ENCODE measurements at places on chromosomes 16 and 17.

- DNase-seq: no peak
Measured at GRCh38 chr17:39012725-39013124, 45.5 kb upstream of the FBXO47 start.

DNA sequence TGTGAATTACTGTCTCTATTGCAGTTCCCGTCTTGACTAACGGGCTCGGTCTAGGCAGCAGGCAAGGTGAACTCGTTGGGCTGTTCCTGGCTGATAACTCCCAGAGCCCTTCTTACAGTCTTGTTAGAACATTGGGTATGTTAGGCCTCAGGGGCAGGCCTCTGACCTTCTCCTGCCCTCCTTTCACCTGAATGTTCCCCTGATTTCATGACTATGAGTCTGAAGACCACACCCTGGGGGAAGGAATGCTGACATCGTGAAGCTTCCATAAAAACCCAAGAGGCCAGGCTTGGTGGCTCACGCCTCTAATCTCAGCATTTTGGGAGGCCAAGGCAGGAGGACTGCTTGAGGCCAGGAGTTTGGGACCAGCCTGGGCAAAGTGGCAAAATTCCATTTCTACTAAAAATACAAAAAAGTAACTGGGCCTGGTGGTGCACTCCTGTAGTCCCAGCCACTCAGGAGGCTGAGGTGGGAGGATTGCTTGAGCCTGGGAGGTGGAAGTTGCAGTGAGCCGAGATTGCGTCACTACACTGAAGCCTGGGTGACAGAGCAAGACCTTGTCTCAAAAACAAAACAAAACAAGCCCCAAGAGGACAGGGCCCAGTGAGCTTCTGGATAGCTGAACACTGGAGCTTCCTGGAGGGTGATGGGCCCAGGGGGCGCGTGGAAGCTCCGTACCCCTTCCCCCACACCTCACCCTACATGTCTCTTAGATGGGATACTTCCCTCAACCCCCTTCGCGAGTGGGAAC is 47.8 kb upstream of the FBXO47 start:
- DNase-seq: no peak

DNA sequence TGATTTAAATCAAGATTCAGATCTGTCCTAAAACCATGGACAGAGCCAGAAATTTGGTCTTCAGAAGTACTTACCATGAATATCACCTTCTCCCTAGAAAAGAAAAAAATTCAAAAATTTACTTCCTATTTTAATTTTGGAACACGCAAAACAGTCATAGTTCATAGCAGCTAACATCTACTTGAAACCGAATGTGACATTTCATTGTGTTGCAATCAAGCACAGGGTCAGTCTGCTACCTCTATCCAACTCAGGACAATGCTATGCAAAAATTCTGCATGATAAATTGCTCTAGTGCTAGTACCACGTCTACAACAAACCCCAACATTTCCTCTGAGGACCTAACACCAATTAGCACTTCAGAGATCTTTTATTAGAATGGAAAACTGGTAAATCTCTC is 7.7 kb downstream of the JPT1 start:
- no peak for DNase-seq

DNA sequence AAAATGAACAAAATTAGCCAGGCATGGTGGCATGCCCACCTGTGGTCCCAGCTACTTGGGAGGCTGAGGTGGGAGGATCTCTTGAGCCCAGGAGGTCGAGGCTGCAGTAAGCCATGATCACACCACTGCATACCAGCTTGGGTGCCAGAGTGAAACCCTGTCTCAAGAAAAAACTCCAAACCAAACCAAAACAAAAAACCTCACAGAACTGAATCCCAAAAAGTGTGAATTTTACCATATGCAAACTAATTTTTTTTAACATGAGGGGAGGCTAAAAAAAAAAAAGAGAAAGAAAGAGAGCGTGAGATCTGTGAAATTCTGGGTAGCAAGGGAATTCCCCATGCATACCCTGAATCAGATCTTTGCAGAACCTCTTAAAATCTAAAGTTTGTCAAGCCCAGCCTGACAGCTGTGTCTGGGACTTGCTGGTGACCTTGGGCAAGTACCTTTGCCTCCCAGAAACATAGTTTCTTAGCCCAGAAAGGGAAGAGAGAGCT is 17.1 kb upstream of the CDH1 start:
- no peak for DNase-seq

DNA sequence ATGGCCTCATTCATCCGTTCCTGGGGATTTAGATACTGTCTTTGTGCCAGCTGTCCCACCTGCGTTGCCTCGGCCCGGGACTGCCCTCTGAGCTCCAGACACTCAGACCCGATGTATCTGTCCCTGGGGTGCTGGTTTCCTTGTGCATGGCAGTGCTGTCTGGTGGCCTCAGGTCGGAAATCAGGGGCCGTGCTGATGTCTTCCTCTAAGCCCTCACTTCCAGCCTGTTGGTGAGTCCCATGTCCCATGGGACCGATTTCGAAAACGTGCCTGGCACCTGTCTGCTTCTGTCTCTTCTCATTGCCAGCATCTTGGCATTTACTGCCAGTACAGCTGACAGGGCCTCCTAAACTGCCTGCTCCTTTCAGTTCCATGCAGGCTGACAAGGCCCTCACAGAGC is 22.1 kb downstream of the NT5M start:
- DNase-seq: no peak

DNA sequence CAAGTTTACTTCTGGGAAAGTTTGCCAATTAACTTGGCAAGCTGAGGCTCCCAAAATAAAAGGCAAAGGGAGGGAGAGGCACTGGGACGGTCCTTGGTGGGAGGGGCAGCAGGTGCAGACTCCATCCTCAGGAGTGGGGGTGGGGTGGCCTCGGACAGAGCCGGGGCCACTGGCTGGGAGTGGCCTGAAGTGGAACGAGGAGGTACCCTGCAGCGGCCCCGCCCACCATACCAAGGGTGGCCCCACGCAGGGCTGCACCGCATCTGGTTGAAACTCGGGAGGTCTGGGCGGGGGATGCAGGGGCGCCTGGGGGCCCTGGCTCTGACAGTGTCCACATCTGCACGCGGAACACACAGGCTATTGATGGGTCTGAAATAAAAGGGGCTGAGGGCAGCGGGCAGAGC is 42.4 kb upstream of the SLC38A10 start:
- no peak for DNase-seq
